BE2C (cell line): ENCODE measurements at places on chromosomes 2 and 18.

DNA sequence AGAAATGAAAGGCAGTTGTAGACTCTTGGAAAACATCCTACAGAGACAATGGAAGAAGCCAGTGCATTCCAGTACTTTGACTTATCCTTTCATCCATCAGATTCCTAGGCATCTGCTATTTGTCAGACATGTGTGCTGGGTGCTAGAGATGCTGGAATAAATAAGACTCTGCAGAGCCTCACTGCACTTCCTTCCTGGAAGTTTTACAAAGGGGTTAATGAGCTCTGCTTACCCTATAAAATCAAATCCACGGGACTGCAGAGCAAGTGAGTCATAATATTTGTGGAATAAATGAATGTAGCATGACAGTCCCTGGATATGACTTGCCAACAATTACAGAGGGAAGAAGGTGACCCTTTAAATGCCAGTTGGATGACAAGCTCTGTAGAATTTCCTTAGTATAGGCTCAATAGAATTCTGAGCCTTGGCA lies 52.7 kb upstream of the NPAS2 start:
- DNase-seq: no peak

DNA sequence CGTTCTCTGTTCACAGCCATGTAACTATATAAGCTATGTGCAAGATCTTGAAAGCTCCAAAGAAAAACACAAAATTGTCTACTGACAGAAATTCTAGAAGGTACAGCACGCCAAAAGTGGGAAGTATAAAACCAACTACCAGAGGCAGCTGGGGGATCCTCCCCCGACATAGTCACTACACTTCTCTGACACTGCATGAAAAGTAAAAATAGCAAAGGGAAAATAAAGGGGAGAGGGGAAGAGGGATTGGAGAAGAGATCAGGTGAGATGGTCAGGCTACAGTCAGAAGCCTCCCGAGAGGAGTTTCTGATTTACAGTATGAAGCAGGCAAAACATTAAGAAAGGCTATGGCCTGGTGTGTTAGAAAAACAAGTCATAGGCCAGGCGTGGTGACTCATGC lies 39.8 kb upstream of the PCBP1 start:
- no peak for DNase-seq

DNA sequence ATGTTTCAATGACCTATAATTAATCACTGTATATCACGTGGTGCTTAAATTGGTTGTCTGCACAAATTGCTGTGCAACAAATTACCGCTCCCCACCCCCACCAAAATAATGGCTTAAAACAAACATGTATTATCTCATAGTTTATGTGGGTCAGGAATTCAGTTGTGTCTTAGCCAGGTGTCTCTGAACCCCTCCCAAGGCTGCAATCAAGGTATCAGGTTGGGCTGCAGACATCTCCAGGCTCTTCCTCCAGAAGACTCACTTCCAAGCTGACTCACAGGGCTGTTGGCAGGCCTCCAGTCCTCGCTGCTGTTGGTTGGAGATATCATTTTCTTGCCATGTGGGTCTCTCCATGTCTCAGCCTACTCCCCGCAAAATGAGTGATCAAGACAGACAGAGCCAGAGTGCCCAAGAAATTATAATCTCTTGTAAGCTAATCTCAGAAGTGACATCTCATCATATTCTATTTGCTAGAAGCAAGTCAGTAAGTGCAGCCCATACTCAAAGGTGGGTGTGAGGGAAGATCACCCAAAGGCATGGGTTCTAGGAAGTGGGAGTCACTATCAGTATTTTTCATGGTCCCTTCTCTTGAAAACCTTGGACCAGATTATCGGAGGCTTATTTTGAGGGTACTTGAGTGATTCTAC lies 38.4 kb downstream of the SPC25 start:
- DNase-seq: peak; percentile 41

DNA sequence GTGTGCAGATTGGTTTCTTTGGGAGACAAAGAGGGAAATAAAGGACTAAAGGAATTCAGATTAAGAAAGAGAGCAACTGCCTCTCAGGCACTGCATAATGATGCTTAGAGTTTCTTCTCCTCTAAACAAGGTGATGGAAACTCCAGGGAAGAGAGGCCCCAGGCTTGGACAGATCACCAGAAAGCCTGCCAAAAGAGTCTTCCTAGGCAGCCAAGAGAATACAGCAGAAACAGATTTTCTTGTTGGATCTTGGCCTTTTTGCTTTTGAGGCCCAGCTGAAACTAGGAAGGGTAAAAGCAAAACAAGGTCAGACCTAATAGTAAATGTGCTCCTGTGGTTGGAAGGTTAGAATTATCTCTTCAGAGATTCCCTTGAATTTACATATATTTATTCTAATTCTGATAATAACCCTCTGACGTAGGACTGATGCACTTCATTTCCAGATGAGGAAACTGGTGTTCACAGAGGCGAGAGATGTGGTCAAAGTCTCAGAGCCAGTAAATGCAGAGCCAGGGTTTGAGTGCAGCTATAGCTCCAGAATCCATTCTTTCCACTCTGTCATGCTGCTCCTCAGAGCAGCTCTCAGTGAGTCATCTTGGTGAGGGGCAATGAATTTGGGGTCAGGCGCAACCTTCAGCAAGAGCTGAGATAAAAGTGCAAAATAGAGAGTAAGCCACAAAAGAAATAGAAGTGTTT lies 142.3 kb upstream of the FBXO11 start:
- no peak for DNase-seq
